ENCODE measurements at places on chromosomes 11 and 22.
A peak's percentile ranks its signal among the peaks of the same experiment; 100 is the strongest.

DNA sequence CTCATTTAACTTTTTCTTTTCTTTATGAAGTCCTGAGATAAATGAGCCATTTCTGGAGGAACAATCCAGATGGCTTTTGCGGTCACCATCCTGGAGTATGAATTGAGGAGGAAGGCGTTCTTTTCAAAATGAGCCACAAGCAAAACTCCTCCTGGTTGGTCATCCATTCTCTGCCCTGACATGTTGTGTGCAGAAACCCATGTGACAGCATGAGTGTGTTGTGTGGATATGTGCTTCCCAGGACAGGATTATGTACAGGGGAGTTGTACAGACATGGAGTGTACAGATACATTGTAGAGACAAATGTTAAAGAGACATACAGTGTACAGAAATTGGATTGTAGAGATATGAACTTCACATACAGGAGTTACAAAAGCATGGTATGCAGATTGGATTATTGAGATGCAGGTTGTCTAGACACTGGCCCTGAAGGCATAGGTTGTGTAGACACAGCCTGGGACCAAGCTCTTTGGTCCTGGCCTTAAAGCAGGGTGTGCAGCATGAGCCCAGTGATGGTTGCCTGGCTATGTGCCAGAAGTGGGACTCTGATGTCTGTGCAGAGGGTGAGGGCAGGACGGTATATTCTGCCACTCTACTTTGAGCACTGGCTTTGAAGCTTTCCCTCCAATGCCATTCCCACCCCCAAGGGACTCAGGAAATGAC, 178.5 kb upstream of the ZBED5 start:
- DNase-seq = no peak

DNA sequence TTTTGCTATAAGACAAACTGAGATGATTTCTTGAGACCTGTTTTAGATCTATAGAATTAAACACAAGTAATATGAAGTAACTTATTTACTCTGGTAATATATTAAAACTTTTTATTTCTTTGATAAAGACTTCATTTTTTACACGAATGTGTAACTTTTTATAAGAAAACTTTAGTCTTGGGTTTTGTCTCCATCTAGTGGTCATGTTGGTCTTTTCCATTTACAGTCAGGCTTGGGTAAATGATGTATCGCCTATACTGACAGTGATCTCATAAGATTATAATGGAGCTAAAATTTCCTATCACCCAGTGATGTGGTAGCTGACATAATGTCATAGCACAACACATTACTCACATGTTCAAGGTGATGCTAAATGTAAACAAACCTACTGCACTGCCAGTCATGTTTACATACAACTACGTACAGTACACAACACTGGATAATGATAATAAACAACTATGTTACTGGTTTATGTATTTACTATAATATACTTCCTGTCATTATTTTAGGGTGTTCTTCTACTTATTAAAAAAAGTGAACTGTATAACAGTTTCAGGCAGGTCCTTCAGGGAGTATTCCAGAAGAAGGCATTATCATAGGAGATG, 7.5 kb upstream of the C11orf97 start:
- no peak for DNase-seq

- peak; percentile 47 for DNase-seq
Observed at GRCh38 chr11:130131961-130132850, 27.4 kb upstream of the ST14 start.

GRCh38 chr22:36569999-36570398, 41.0 kb upstream of the EIF3D start:
- no peak for DNase-seq

DNA sequence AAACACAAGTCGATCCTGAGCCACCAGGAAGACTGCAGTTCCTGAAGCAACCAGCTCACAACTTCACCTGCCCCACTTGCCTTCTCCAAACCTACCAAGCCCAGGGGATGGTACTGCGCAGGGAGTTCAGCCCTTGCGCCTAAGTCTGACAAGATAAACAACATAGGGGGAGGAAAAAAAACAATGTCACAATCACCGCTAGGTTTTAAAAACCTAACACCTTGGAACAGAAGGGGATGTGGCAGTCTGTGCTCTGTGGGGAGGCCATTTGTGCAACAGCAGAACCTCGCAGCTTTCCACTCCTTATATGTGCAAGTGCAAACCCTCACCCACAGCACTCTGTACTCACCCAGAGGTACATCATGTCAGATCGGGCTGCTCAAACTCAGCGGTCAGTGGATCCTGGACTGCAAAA, 134.2 kb downstream of the RBFOX2 start:
- DNase-seq = no peak

GRCh38 chr22:48934446-48934845, 893.2 kb downstream of the BRD1 start:
- no peak for DNase-seq

DNA sequence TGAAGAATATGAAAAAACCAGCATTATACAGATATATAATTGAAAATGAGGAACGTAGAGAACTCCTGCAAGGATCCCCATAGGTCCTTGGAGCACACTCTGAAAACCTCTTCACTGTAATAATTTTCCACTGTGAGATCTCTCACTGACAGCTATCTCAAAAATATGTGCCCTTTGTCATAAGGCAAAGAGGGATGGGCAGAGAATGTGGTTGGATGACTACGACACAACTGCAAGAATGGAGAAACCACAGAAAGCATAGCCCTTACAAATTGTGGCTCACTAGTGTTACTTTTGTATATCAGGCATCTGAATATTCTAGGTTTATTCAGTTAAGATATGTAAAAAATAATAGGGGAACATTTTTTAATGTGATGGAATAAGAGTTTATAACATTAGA, 7.9 kb upstream of the CTSC start:
- no peak for DNase-seq

Measured in GM12891 (cell line).